ENCODE measurements at places on chromosomes 3 and 15.
A peak's percentile ranks its signal among the peaks of the same experiment; 100 is the strongest.

DNA sequence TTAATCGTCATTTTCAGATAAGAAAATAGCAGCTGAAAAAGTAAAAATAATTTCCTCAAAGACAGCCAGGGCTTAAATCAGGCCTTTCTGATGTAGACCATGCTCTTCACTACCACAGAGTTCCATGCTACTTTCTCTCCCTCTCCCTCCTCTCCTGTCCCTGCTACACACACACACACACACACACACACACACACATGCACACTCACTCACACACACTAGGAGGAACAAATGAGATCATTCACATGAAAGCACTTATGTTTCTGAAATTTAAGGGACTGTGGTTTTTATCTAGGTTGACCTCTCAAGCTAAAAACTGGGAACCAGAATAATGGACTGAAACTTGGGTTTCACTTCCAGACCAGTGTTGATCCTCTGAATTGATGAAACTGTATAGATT lies 4.1 kb upstream of the PSMA4 start:
- DNase-seq = no peak

DNA sequence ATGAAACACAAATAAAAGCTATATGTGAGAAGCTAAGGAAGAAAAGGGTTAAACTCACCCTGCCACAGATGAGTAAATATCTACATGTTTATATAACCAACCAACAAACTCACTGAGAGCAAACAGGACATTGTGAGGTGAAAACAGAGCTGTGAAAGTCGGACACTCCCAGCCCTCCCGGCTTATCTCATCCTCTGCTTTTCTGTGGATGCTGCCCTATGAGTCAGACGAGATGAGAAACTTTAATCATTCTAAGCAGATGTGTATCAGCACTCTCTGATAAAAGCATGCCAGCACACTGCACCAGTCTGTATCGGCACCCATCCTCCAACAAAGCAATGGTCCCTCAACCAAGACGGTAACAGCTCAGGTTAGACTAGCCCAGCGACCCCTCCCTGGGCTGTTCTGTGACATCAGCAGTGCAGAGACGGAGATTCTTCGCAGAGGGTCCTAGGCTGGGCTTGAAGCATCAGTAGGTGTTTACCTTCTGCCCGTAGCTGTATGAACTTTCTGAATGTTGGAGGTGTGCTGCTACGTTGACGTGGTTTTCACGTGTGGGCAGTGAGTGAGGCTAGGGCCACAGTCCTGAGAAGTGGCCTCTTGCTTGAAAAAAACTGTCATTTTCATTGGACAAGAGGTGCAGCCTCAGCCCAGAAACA lies 119.8 kb upstream of the ALDH1A3 start:
- no peak for DNase-seq

DNA sequence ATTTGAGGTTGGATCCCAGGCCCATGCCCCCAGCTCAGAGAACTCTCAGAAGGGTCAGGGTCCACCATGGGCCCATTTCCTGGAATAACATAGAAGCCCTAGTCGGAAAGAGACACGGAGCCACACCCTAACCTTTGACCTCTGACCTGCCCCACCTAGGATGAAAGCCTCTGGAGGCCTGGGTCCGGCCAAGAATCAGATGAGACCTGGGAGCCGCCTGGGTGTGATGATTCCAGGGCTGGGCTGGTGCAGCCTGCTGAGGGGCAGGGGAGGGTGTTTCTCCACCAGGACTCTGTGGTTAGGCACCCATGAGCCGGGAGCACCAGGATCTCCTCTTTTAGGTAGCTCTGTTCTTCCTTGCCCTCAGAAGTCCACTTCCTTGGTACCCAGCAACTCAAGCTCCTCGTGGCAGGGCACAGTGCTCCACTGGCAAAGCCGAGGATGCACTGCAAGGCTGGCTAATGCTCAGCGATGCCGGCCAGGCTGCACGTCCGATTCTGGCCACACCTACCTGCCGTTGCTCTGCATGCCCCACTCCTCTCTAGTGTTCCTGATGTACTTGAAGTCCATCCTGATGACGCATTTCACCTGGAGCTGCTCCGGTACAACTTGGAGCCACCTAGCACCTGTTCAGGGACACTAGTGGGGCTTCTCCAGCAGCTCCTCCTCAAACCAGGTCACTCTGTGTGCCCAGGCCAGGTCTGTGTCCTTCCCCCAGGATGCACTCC lies 57.4 kb downstream of the ZNF445 start:
- no peak for DNase-seq

GRCh38 chr3:195135917-195136316 lies 135.0 kb downstream of the XXYLT1 start:
- DNase-seq = no peak

- no peak for DNase-seq
Measured at GRCh38 chr3:14680716-14681115, 5.8 kb downstream of the C3orf20 start.

GRCh38 chr3:42042747-42043098 lies 48.4 kb upstream of the TRAK1 start:
- DNase-seq = no peak

GRCh38 chr3:144036498-144036897 lies 64.9 kb downstream of the DIPK2A start:
- DNase-seq = no peak

- DNase-seq = peak; percentile 59
Measured at GRCh38 chr3:46693038-46693891, at the start of gene ALS2CL. Gene ALS2CL, minus strand, starts transcription at chr3:46693679. Its CDS starts 4,239 bp downstream, at chr3:46689440.

DNA sequence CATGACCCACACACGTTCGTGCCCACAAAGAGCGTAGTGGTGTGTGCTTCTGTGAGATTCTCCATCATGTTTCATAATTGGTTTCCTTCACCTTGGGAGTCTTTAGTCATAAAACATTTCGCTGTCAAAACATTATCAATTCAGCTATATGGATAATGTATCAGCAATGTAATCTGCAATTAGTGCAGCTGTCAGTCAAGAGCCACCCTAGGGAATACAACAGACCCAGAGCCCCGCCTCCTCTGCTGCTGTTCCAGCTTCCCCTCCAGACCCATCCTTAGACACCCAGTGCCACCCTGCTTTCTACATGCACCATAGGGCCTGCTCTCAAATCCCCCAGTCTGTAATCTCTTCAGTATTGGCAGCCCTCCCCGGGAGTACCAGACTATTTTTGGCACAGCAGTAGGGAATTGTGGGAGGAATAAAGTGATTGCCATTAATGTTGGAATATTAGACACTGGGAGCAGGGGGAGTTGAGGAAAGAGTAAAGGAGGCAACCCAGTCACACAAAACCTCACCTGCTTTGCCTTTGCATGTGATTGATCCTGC lies 31.5 kb upstream of the C3orf80 start:
- DNase-seq = no peak

GRCh38 chr15:66955871-66956585 lies 109.4 kb upstream of the SMAD3 start:
- DNase-seq = no peak

DNA sequence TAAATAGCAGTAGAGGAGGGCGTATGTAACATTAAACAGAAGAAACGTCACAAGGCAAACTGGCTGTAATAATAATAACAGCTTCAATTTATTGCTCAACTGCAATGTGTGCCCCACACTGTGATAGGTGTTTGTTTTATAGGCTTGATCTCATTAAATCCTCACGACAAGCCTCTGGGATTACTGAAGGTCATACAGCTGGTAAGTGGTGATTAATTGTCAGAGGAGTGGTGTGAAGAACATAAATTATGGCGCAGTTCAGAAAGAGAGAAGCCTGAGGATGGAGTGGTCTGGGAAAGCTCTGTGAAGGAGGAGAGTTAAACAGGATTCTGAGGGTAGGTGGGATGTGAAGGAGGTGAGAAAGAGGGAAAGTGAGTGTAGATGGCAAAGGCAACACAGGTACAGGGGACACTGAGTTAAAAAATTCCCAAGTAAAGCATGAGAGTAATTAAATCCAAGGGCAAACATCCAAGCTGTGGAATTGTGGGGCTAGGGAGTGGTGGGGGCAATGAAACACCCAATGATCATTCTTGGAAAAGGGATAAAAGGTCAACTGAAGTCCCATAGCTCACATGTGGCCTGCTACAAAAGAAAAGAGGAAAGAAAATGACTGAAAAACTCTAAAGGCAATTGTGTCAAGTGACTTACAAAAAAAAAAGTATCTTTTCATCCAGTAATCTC lies 16.5 kb upstream of the GLCE start:
- no peak for DNase-seq

GRCh38 chr3:184663356-184663755 lies 48.5 kb downstream of the MAGEF1 start:
- no peak for DNase-seq

GRCh38 chr3:178915365-178915764 lies 156.2 kb downstream of the ZMAT3 start:
- no peak for DNase-seq

DNA sequence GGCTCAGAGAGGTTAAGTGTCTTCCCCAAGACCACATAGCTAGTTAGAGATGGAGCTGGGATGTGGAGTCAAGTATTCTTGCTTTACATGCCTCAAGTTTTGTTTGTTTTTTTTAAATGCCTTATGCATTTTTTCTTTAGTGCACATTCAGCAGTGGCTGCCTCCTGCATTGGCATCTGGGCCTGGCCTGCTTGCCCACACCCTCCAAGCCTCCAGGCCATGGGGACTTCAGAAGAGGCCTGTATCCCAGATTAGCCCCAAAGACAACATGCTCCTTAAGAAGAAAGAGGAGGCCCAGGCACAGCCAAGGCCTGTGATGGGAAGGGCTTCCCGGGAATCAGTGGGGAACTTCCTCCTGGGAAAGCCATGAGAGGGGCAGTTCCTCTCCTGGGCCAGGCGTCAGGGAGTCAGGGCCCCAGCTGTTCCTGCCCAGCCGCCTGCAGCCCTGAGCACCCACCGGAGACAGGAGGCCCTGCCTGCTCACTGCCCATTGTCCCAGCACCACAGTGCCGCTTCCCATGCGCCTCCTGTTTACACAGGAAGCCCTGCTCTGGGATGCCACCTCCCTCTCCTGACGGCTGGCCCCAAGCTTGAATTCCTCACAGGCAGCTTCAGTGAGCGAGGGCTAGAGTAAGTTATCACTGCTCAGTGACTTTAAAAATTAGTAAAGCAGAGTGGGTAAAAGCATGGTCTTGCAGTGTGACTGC lies 16.0 kb downstream of the FOXL2NB start:
- DNase-seq = no peak

- DNase-seq = no peak
Measured at GRCh38 chr15:25236861-25237155, 202.0 kb downstream of the UBE3A start.

DNA sequence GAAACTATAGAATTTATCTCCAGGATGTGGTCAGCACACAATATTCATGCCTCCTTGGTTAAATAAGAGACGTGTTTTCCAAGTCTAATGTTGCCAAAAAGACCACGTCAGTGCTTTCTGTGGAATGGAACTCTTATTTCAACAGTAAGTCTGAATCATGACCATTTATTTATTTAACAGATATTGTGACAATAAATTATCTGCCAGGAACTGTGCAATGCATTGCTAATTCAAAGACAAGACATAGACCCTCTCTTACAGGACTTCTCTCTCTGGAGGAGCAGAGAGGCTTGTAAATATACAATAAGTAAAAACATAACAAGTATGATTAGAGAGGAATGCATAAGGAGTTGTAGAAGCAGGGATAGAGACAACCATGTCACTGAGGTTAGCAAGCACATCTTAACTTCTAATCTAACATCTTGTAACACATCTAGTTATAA lies 227.5 kb downstream of the DTWD1 start:
- no peak for DNase-seq

GRCh38 chr3:157589211-157589610 lies 86.0 kb upstream of the VEPH1 start:
- no peak for DNase-seq

DNA sequence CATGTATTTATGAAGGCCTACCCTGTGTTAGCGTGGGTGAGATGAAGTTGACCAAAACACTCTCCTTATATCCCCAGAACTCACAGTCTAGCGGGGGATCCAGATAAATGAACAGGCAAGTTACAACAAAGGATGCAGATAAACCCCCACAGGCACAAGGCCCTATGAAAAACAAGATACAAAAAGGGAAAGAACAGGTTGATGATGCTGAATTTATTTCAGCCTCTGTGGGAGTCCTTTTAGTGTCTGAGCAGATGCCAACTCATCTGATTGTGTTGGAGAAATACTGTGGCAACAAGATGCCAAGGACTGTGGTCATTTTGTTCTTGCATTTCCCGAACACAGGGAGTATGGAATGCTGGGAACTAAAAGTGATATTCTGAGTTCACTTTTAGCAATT lies 300.0 kb downstream of the CHST2 start:
- no peak for DNase-seq
